Activated CD8-positive, alpha-beta memory T cell treated with anti-CD3 and anti-CD28 coated beads for 4 hours (primary cell): ENCODE measurements at places on chromosomes 13 and 19.

- DNase-seq = no peak
These were observed 8.4 kb downstream of the ZNF763 start for GRCh38 chr19:11973019-11973810.

DNA sequence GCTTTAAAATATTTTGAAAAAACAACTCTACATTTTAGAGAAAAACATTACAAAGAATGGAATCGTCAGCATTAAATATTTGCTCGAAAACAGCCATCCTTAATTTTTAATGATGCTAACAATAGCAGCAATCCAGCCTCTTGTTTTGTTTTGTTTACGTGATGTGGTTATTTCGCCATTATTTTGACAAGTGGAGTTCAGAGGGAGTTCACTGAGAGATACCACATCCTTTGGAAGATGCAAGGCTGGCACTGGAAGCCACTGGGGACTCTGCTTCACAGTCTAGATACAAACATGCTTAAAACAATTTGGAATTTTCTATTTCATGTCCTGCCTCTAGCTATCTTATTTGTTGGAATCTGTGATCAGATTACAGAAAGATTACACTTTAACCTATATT, 556.3 kb downstream of the PCDH17 start:
- no peak for DNase-seq

DNA sequence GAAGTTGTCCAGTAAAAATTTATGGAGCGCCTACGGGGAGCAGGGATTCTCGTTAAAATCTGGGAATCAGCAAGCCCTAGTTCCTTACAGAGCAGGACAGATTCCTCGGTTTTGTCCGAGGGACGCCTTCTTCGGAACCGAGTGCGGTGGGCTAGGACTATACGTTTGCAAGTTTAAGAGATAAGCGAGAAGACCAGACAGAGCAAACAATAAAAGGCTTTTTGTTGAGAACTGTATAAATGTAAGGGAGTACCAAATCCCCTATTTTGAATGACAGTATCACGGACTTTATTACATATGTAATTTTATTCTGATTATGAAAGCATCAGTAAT, 971 bp upstream of the ANKRD10 start:
- DNase-seq = no peak

DNA sequence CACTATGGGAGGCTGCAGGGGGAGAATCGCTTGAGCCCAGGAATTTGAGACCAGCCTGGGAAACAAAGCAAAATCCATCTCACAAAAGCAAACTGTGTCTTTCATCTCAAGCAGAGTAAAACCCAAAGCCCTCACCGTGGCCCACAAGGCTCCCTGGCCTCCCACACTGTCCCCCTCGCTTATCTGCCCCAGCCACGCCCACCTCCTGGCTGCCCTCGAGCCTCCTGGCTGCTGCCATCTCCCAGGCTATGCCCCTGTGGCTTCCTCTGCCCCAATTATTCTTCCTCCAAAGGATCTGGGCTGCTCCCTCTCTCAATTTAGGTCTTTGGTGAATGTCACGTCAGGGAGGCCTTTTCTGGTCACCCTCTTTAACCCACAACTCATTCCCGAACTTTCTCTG, 3.6 kb downstream of the RABAC1 start:
- no peak for DNase-seq

DNA sequence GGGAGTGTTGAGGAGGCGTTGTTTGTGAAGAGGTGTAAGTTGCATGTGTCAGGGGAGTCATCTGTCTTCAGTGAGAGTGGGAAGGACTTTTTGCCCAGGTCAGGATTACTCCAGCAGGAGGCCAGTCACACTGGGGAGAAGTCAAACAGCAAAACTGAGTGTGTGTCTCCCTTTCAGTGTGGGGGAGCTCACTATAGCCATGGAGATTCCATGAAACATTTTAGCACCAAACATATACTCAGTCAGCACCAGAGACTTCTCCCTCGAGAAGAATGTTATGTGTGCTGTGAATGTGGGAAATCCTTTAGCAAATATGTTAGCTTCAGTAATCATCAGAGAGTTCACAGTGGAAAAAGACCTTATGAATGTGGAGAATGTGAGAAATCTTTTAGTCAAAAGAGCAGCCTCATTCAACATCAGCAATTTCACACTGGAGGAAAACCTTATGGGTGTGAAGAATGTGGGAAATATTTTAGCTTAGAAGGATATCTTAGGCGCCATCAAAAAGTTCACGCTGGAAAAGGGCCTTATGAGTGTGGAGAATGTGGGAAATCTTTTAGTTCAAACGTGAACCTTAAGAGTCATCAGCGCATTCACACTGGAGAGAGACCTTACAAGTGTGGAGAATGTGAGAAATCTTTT, 8.4 kb upstream of the ZNF587 start:
- no peak for DNase-seq

- no peak for DNase-seq
These were observed 844.5 kb downstream of the DIAPH3 start for GRCh38 chr13:59319276-59319675.

DNA sequence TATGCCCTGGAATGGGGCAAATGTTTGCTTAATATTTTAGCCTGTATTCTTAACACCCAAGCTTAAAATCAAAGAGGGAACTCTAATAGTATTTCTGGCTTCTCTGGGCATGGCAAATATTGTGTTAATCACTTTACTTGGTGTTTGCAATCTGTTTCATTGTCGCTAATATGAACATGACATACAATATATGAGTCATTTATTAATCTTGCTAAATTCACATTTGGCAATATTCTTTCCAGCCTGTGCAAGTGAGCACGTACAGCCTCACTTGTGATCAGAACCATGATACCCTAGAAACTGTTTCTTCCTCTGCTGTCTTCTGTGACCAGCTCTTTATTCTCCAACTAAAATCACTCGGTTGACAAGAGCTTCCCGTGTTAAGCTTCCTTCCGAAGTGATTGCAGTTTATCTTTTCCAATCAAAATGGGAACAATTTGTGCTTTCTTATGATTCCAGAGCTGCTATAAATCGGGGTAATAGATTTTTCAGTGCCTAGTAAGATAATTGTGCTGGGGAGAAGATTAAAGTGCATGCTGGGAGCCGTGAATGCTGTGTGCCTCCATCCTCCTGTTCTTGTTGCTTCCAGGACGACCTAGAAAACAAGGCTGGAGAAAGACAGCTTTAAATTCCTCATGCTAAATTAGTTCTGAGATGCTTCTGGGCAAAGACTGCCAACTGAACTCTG, 153.0 kb upstream of the TMTC4 start:
- DNase-seq = no peak

DNA sequence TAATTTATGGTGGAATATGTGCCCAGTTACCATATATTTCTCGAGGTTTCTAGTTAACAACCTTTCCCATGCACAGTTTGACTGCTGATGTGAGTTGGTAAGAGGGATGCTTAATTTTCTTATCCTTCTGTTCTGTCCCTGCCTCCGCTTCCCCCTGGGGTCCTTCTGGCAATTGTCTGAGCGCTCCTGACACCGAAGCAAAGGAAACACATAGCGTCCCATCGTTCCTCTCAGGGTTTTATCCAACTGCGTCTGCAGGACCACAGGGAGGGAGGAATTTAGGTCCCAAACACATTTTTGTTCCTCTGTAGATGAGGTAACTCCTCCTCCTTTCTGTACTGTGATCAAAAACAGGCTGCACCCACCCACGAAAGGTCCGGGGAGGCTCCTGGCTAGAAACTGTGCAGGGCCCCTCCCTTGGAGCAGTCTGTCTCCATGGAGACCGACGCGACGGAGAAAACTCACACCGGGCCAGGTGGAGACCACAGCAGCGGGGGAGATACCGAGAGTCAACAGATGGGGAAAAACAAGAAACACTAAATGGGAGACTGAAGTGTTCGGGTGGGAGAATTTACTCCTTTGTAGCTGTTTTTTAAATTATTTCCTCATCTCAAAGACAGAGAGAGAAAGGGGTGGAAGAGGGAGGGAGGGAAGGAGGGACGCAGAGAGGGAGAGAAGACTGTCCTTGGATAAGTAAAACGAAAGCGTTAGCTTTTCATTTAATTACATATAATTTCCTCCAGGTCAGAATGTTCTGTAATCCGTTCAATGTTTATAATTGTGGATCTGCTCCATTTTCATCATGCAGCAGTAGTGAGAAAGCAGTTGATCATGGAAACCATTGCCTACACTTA, 191.8 kb upstream of the NBEA start:
- no peak for DNase-seq
